ENCODE measurements at places on chromosomes 7 and 10.

DNA sequence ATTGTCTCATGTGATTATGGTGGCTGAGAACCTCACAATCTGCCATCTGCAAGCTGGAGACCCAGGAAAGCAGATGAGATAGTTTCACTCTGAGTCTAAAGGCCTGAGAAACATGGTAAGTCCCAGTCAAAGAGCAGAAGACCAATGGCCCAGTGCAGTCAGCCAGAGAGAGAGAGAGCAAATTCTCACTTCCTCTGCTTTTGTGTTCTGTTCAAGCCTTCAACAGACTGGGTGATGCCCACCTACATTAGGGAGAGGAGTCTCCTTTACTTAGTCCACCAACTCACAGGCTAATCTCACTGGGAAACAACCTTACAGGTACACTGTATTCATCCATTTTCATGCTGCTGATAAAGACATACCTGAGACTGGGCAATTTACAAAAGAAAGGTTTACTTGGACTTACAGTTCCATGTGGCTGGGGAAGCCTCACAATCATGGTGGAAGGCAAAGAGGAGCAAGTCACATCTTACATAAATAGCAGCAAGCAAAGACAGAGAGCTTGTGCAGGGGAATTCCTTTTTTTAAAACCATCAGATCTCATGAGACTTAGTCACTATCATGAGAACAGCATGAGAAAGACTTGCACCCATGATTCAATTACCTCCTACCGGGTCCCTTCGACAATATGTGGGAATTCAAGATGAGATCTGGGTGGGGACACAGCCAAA, 4.7 kb upstream of the FRMPD2 start:
- DNase-seq, result no peak

DNA sequence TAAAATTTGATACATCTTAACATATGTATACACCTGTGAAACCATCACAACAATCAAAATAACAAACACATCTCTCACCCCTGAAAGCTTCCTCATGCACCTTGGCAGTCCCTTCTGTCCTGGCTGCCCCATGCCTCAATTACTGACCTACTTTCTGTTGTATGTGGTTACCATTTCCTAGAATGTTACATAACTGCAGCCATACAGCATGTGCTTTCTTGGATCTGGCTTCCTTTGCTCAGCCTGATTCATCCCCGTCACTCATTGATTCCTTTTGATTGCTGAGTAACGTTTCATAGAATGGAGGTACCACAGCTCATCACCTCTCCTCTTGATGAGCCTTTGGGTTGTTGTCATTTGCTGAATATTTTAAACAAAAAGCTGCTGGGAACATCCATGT, 165.3 kb downstream of the CELF2 start:
- no peak for DNase-seq

GRCh38 chr10:3805201-3805790, 20.3 kb upstream of the KLF6 start:
- DNase-seq, result no peak

GRCh38 chr10:52855546-52856325, 83.2 kb upstream of the MBL2 start:
- no peak for DNase-seq
